ENCODE measurements at places on chromosomes 2 and 18.

GRCh38 chr2:115199966-115200365, 757.5 kb downstream of the DPP10 start:
- DNase-seq, result no peak

DNA sequence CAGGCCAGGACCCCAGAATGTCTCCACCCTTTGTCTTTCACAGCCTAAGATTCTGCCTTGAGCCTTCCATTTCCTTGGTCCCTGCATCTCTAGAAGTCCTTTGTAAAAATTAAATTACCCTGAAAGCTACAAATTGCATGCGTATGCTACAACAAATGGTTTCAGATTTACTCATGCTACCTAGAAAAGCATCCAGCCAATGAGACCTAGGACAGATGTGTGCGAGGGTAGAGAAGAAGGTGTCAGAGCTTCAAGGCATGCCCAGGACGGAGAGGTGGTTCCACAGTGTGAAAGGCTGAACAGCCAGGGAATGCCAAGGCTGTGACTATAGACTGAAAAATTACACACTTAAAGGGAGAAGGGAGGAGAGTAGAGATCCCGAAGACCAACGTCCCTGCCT, 40.2 kb downstream of the CCBE1 start:
- DNase-seq, result no peak

DNA sequence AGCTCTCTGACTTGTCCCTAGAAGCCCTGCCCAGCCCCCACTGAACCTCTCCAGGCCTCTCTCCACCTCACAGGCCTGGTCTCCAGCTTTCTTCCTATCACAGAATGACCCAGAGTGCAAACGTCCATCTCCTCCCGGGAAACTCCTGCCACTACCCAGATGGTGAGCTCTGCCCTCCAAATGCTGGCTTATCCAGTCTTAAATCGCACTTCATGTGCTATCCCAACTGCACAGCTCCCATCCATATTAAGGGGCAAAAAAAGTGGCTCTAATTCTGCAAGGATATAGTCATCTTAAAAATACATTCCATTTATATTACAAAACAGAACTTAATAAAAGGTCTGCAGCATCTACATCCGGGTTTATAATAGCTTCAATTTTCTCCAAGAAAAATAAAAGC, 70.8 kb upstream of the CDC42EP3 start:
- no peak for DNase-seq

DNA sequence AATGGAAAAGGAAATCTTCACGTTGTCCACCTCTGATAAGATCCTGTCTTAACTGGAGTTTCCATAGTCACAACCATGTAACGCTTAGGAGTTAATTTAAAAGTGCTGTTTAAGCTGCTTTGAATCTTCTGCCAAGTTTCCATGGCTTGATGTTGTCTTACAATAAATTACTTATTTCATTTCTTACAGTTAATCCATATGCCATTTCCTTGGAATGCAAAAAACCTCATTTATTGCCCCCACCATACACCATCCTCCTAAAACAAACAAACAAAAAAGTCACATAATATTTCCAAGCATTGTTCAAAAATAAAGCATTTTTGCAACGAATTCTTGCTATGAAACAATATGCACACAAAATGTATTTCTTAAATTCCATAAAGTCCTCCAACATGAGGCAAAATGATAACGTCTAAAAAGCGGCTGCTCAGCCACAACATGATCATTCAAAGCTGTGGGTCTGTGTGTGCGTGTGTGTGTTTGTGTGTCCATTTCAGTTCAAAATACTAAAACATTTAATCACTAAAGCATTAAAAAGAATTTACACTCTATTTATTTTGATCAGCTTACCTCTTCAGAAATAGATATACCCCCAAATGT, 46.8 kb upstream of the PXDN start:
- DNase-seq, result no peak

GRCh38 chr18:43108469-43108868, 7.0 kb downstream of the RIT2 start:
- DNase-seq, result no peak

DNA sequence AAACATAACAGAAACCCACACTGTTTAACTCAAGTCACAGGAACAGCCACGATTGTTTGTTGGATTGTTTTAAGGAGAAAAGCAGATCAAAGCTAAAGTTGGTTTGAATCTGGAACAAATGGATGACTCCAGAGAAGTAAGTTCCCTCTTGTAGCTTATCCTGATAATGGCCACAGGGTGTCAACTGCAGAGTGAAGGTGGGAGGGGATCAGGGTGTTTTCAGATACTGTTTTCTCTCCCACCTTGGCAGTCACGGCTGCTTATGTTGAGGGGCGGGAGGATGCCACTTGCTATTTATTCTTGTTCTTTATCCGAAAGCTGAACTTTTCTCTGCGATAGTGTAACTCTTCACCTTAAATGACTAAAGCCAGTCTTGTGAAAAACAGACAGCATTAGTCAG, 36.5 kb upstream of the INPP4A start:
- DNase-seq, result no peak

- no peak for DNase-seq
Measured at GRCh38 chr18:75521816-75522215, 94.3 kb upstream of the SMIM21 start.

- DNase-seq, result no peak
Measured at GRCh38 chr18:56775701-56776100, 124.5 kb downstream of the WDR7 start.

GRCh38 chr2:99881901-99882591, 260.3 kb downstream of the AFF3 start:
- peak; percentile 17 for DNase-seq

DNA sequence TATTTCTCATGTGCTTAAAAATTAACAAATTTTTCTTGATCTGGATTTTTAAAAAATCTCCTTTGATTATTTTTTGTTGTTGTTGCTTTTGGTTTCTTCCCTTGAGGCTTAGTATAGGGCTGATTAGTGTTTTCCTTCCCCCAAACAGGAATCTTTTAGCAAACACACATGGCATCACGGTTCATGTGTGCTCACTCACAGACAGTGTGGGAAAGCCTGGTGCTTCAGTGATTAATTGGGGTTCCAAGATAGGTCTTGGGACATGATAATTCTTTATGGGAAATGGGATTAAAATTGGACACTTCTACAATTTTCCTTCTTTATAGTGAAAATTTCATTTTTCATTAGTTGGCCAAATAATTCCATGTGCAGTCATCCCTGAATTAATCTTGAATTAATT, 153.9 kb upstream of the SOX11 start:
- DNase-seq, result no peak

DNA sequence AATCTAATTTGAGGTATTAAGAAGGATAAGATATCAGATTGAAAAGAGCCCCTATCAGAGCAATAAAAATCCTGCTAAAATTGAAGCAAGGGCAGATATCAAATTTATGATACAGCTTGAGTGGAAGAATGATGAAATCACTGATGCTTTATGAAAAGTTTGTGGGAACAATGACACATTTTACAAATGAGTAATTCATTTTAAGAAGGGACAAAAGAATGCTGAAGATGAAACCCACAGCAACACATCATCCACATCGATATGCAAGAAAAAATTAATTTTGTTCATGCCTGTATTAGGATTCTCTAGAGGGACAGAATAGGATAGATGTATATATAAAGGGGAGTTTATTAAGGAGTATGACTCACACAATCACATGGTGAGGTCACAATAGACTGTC, 355.6 kb upstream of the GYPC start:
- no peak for DNase-seq

GRCh38 chr2:12579018-12579417, 137.7 kb upstream of the TRIB2 start:
- no peak for DNase-seq

DNA sequence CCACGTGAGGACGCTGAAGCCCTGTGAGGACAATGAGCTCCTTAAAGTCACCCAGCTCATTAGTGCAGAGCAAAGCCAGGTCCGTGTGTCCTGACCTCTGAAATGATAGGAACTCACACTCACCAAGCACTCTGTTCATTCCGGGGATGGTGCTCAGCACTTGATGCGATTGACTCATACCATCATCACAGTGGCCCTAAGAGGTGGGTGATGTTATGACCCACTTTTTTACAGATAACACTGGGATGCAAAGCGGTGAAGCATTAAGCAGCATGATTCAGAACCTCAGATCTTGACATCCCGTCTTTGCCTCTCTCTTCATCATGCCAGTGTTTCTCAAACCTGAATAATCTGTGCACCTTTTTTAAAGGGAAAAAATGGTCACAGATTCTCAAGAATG, 234.8 kb downstream of the ALPK2 start:
- peak; percentile 10 for DNase-seq

DNA sequence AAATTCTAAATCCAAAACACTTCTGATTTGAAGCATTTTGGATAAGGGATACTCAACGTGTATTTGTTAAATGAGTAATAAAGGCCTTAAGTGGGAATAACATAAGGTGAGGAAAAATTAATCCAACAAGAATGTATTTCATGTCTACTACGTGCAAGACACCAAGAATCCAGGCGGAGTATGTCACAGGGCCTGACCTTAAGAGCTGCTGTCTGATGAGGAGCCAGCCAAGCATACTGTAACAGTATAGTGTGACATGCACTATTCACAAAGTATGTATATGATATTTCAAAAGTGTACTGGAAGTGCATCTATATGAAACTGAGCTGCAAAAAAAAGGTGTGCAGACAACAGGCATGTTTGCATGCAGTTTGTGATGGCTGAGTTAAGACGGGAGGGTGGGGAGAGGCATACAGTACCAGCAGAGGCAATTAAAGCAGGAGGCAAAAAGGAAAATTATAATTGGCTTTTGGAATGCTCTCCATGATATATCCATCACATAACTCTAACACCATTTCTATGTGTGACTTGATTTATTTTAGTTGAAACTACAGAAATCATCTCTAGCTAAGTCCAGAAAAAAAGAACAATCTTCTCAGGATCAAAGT, 18.2 kb downstream of the IWS1 start:
- no peak for DNase-seq

GRCh38 chr18:57586251-57587049, at the start of gene FECH:
Gene FECH (minus strand): TSS chr18:57586702. CDS start chr18:57586620, 82 bp downstream.
- DNase-seq, result peak; percentile 41

- DNase-seq, result no peak
Measured at GRCh38 chr2:33526921-33527320, 50.5 kb downstream of the RASGRP3 start.

- no peak for DNase-seq
Measured at GRCh38 chr2:28956890-28957289, 24.2 kb upstream of the TOGARAM2 start.

DNA sequence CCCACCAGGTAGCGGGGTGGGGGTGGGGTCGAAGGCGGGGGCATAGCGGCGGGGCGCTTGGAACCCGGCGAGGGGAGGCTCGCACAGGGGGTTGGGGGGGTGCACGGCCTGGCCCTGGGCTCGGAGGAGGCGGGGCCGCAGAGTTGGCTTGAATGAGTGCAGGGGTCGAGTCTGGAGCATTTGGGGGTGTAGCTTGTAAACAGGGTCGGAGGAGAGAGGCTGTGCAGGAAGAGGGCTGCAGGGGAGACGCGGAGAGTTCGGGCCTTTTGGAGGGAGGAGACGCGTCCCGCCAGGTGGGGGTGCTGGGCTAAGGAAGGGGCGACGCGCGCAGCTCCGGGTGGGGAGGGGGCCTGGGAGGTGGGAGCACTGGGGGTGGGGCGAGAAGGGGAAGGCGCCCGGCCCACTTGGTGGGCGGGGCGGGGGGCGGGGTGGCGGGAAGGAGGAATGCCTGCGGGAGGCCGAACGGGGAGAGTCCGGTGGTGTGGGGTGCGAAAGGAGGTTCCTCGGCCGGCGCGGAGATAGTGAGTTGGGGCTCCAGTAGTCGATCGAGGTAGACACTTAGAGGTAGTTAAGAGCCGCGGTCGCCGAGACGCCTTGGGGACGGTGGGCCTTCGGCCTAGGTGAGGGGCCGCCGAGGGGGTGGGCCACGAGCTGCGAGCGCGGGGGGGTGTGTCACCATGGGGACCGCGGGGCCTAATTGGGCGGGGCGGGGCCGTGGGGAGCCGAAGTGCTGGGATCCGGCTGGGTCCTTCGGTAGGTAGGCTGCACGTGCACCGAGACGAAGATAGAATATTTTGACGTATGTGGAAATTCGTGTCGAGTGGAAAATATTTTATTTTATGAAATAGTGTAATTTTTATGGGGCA, 774 bp downstream of the MSH6 start:
- DNase-seq, result peak; percentile 66

DNA sequence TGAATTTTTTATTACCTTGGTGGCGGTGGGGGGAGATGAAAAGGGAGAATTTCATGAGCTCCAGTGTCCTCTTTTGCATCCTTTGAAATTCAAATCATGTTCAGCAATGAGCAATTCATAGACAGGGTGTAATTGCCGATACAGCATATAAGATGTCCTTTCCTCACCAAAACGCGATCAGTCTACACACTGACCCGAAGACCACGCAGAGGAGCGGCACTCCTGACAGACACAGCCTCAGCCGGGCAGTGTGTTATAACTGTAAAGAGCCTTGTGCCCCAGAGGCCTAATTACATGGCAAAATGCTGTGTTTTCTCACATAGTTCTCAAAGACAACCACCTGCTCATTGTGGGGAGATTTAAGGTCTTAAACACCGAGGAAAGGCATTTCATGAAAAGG, 38.4 kb upstream of the APCDD1 start:
- no peak for DNase-seq

DNA sequence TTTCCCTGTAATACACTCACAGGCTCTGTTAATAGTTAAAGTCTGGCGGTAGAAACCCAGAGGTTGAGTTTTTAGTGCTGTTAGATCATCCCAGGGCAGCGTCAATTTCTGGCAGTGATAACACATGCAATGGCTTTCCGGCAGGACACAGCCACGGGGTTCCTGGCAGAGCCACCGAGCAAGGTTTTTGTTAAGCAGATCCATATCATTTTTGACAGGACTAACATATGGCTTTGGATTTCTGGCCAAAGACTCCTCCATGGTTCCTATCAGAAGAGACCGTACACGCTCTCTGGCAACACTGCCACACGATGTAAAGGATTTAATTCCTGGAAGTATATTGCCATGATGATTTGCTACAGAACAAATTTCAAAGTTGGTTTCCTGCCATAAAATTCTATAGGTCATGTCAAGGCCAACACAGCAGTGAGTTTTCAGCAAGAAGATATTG, 854.3 kb downstream of the LRRTM4 start:
- DNase-seq, result no peak

- peak; percentile 35 for DNase-seq
Measured at GRCh38 chr18:73235491-73235890, 367.7 kb upstream of the NETO1 start.

DNA sequence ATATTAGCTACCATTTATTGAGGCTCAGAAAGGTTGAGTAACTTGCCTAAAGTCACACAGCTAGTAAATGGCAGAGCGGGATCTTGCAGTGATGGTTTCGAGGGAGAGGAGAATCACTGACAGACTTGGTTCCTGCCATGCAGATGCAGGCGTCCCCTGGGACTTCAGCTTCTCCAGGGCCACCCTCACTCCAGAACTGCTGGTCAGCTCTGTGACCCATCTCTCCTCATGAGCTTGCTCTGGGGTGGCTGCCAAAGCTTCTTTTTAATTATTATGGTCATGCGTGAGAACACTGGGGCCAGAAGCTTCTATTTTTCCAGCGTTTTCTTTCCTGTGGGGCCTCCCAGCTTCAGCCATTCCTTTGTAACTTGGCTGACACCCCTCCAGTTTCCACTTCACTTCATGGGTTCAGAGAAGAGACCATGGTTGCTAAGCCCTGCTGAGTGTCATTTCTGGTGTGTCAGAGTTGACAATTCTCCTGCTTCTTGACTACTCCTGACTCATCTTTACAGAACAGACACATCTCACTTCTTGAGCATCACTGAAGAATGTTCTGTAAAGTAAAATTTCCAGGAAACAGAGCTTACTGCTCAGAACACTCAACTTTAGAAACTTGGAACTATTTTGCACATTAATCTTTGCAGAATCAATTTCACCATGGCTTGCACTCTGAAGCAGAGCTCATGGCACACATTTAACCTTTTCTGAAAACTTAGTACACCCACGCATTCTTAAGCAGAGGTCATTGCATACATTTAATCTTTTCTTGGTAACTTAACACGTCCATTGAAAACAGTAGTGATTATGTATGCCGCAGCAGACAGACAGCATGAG, 70.4 kb downstream of the IL1R2 start:
- no peak for DNase-seq
